ENCODE measurements at places on chromosomes 5 and 9.

DNA sequence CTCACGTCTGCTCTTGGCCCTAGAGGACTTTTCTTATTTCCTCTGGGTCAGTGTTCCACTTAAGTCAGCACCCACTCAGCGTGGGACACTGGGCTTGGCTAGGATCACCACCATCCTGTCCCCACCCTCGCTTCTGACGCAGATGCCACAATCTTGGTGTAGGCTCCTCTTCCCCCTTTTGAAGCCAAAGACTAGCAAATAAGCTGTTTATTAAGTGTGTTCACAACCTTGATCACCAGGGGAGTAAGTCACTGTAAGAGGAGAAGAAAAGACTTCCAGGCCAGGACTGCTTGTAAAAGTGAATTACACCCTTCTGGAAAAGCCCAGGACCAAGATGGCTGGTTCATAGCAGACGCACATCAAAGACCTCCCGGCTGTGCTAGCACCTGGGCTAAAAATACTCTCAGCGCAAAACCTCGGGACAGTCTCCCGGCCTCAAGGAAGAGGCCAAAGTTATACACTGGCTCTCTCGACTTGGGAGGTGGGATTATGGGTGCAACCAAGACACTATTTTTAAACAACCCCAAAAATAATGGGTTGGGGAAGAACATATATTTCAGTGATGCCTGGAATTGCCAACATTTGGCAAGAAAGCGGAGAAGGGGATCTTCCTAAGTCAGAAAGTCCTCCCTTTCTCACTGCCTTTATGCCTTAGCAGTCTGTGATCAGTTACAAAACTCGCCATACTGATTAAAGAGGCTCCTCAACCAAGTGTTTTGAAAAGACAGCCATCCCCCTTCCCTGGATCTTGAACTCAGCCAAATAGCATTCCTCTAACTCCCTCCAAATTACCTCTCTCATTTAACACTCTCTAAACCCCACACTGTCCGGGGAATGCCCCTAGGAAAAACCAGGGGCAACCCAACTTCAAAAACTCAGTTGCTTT, 69.4 kb downstream of the RAPGEF1 start:
- no peak for DNase-seq

DNA sequence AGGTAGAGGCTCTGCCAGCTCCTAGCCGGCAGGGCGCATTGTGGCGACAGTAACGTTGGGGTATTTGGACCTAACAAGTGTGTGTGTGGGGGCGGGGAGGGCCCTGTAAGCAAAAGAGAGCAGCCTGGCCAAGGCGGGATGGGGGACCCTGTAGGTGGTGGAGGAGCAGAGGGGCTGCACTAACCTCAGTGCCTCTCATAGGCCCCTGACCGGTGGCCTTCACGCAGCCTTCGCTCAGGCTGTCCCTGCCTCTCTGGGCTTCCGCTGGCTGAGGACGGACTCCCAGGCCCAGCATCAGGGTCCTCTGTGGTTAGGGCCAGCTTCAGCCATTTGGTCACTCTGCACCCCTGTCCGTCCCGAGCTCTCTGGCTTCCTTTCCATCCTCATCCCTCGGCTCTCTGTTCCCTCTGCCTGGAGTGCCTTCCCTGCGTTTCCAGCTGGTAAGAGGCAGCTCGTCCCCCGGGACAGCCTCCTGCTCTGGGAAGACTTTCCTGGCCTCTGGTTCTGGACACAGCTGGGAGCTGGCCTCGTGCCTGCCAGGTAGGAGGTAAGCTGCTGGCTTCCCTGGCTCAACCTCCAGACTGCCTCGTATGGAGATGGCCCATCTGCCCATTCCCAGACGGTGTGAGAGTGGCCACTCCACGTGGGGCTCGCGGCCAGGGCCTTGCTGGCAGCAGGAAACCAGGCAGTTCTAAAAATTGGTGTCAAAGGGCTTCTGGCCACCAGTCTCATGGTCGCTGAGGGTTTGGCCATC, 39.3 kb upstream of the PHYKPL start:
- DNase-seq = no peak

DNA sequence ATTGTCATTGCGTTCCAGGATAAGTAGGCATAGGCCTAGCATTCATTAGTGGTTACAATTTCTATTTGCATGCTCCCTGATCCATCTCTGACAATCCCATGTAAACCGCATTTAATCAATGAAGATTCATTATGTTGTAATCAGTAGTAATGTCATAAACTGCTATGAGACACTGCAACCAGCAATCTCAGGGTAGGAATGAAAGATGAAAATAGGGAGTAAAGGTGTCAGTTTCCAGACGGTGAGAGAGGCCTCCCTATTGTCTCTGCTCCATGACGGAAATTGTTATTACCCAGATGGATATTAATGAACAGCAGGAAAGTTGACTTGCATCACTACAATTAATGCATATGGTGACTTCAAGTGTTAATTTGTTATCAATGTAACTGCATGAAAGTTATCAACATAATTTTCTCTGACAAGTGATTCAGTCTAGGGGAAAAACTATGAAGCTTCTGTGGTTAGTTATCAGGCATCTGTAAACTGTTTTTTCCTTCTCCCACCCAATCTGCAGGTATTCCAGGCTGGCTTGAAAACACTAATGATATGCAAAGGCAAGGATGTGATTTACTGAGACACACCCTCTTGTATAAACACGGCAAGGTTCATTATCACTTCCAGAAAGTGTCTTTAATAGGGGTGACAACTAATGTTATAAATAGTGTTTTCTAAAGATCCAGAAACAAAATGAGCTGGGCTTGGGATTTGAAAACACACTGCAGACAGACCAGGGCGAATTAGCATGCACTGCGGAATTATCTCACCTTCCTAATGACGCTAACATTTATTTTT, 73.5 kb downstream of the ZNF622 start:
- DNase-seq = no peak

DNA sequence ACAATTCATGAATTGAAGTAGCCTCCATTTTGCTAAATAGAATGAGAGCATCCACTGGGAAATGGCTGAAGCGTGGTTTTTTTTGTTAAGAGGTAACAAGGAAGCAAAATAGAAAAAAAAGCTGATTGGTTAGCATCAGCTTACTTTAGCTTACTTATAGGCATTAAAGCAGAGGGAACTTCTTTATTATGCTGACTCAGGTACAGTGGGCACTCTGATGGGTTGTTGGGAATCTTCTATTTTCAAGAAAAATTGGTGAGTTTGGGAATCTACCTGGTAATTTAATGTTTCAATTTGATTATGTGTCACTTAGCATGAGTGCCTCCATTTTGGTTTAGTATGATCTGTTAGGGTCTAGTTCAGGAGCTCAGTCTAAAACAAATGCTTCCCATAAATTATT, 289.6 kb downstream of the ANXA1 start:
- DNase-seq = no peak
